Right renal pelvis (tissue), 4 donors: ENCODE measurements at places on chromosomes 6 and 20. TPM values are rescaled to one million over a fixed set of nuclear protein-coding genes. Genes with fewer than 3 reads are reported as not detected.

The IP6K3 gene
- polyA plus RNA-seq, result 0.60 TPM

DNA sequence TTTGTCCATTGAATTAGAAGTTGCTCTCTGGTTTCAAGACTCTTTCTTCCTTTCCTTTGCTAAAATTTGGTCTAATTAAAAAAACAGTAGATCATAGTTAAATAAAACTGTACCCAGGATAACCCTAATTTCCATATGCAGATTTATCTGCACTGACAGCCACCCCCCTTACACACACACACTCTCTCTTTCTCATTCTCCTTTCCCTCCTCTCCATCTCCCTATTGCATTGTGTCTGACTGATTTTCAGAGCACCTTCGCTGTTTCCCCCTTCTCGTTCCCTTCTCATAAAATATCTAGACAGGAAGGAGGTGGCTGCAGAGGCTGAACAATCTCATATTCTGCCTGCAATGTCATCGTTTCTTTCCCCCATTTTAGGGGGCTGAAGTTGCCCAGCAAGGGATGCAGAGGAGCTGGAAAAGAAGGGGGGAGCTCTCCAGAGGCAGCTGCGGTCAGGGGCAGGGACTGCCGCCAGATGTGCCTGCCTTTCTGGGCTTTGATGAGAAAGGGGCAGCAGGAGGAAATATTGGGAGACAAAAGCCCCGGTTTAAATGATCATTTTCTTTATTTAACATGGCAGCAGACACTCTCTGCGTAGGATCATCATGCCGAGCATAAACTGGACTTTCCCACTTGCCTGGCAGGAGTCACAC is 22.5 kb upstream of the MMS22L start:
- no peak for DNase-seq

The CPXM1 gene
- polyA plus RNA-seq, result 339 TPM

The BMP2 gene
- polyA plus RNA-seq, result 22.8 TPM

The PPARD gene
- polyA plus RNA-seq, result 23.9 TPM

The ZNF334 gene
- 27.6 TPM for polyA plus RNA-seq

The NHLRC1 gene
- 2.1 TPM for polyA plus RNA-seq

GRCh38 chr20:46063151-46063550 is 26.6 kb downstream of the NCOA5 start:
- DNase-seq, result no peak

DNA sequence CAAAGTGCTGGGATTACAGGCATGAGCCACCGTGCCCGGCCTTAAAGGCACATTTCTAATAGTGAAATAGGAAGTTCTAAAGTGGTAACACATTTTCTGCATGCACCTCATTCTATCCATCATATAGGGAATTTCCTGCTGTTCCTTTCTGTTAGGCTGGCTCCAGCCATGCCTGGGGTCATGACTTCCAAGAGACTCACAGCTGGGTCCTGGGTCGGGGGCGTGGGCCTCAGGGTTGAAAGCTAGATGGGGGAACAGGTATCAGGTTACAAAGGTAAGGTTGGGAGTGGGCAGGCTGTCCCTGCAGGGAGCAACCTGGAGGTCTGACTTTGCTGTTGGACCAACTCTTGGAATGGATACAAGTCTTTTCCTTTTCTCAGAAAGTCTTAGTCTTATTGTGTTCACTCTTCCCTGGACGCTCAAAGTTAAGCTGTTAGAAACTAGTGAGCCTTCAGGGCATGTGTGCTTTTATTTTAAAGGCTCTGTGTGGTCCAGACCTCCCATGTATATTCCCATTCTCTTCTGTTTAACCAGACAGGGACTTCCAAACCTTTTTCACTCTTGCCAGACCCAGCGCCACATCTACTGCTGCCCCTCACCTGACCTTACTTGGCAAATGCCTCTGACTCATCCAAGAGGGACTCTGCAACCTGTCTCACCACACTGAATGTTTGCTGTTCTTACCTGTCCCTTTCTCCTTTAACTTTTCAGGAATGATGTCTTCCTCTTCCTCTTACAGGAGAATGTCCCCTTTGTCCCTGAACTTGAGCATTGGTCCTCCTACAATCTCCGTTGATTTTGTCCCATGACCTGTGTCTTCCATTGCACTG is 64.4 kb downstream of the TMEM170B start:
- no peak for DNase-seq

The NR2E1 gene
- polyA plus RNA-seq, result not detected

- DNase-seq, result no peak
Observed at GRCh38 chr20:34850969-34851368, 21.7 kb downstream of the GGT7 start.
